ENCODE measurements at places on chromosomes 3 and 15. TPM values are rescaled to one million over a fixed set of nuclear protein-coding genes. Genes with fewer than 3 reads are reported as not detected.

CCR9 gene
- not detected for total RNA-seq

ATP10A gene
- total RNA-seq: 4.9 TPM

GP9 gene
- total RNA-seq: not detected

CACNA1D gene
- 0.44 TPM for total RNA-seq

TIGIT gene
- 0.13 TPM for total RNA-seq

RPP14 gene
- total RNA-seq: 12.4 TPM

SEMA3G gene
- under 0.01 TPM for total RNA-seq

MEX3B gene
- 2.5 TPM for total RNA-seq

CFAP92 gene
- total RNA-seq: not detected

NAALADL2 gene
- 15.9 TPM for total RNA-seq

ZBTB47 gene
- total RNA-seq: 42.4 TPM

LARP6 gene
- total RNA-seq: 49.7 TPM

CACNA2D3 gene
- 0.79 TPM for total RNA-seq

GOLGA8O gene
- 3.2 TPM for total RNA-seq

CLRN1 gene
- total RNA-seq: not detected

CERS3 gene
- total RNA-seq: not detected

SLC51B gene
- not detected for total RNA-seq

ASB7 gene
- total RNA-seq: 12.3 TPM

SGO1 gene
- 4.6 TPM for total RNA-seq

FBXW12 gene
- not detected for total RNA-seq

CORO2B gene
- 4.8 TPM for total RNA-seq

MCF2L2 gene
- 0.31 TPM for total RNA-seq

LRRN1 gene
- total RNA-seq: not detected

EPM2AIP1 gene
- total RNA-seq: 17.0 TPM

PRR20G gene
- not detected for total RNA-seq

FMN1 gene
- 0.13 TPM for total RNA-seq
